ENCODE measurements at places on chromosomes 2 and 18. TPM values are rescaled to one million over a fixed set of nuclear protein-coding genes. Genes with fewer than 3 reads are reported as not detected.

EML4 gene
- polyA plus RNA-seq = 35.0 TPM

DNA sequence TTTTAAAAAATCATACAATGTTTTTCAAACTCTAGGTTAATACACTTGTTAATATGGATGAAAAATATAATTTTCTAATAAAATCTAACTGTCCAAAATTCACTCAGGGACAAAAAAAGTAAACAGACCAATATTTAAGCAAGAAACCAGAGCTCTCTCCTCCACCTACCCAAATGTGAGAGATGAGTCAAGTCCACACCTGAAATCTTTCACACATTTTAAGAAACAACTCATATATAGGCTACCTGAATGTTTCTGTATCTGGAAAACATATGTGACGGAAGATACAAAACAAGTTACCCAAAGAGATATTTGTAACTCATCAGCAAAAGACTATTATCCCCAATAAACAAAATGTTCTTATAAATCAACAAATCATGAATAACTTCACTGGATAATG lies 20.2 kb downstream of the ZNF516 start:
- H3K4me3 ChIP-seq = no peak overlapping the region
- no peak for DNase-seq
- 0 out of 2 replicates have a peak, but pooled peaks cover 5% of the 10 kb centered on the region for H3K27me3 ChIP-seq
- peaks cover 7% of the 10 kb centered on the region for H3K4me1 ChIP-seq
- H3K27ac ChIP-seq = no peak overlapping the region
- no peaks in the 10 kb centered on the region for H3K36me3 ChIP-seq

GRCh38 chr2:172101821-172102390 lies 794 bp downstream of the DLX2 start:
- H3K4me1 ChIP-seq = peaks cover 17% of the 10 kb centered on the region
- peak overlapping the region; percentile 64 for H3K4me3 ChIP-seq
- no peaks in the 10 kb centered on the region for H3K36me3 ChIP-seq
- peak; percentile 42 for DNase-seq
- H3K27ac ChIP-seq = no peak overlapping the region

CDH2 gene
- polyA plus RNA-seq = 186 TPM

GRCh38 chr2:106269591-106270291 lies 75.6 kb upstream of the UXS1 start:
- H3K27me3 ChIP-seq = no peaks in the 10 kb centered on the region
- H3K4me3 ChIP-seq = peak overlapping the region; percentile 39
- H3K4me1 ChIP-seq = no peaks in the 10 kb centered on the region
- no peak overlapping the region for H3K27ac ChIP-seq
- no peaks in the 10 kb centered on the region for H3K36me3 ChIP-seq

- H3K27ac ChIP-seq = no peak overlapping the region
- no peak overlapping the region for H3K4me3 ChIP-seq
- 0 out of 2 replicates have a peak, but pooled peaks cover 6% of the 10 kb centered on the region for H3K4me1 ChIP-seq
- peaks cover 7% of the 10 kb centered on the region for H3K36me3 ChIP-seq
Measured at GRCh38 chr2:70304498-70304897, 2.6 kb upstream of the FAM136A start.

DNA sequence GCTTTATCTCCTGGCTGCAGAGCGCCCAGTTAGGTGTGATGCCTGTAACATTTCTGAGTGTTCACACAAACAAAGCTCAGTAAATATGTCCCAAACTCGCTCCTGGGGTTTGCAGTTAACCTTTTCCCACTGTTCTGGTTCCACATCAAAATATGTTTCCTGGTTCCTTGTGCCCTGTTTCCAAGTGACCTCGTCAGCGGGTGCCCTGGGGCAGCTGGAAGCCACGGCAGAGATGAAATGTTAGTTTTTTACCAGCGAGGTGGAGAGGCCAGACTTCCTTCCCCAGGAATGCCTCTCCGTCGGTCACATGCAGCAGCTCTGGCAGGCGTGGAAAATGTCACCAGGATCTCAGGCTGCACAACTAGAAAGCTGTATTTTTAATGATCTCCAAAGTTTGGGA lies 18.2 kb downstream of the NFATC1 start:
- H3K4me1 ChIP-seq = no peaks in the 10 kb centered on the region
- DNase-seq = no peak
- no peak overlapping the region for H3K27ac ChIP-seq
- H3K36me3 ChIP-seq = no peaks in the 10 kb centered on the region

Measured in SK-N-SH (cell line).